Activated CD4-positive, alpha-beta T cell treated with anti-CD3 and anti-CD28 coated beads, Interleukin-2, amount 10 ng/mL, durations not matched to agents 24 days and 14 days (primary cell): ENCODE measurements at places on chromosomes 6 and 20. TPM values are rescaled to one million over a fixed set of nuclear protein-coding genes. Genes with fewer than 3 reads are reported as not detected.

The MACROD2 gene
- not detected in 2 replicates for total RNA-seq

The EPHA7 gene
- total RNA-seq = not detected in 2 replicates

The HLA-DQA1 gene
- 3.6 and 4.0 TPM in 2 replicates for total RNA-seq

The IRAK1BP1 gene
- total RNA-seq = 3.4 and 3.6 TPM in 2 replicates

The NPEPL1 gene
- total RNA-seq = 22.3 and 23.1 TPM in 2 replicates

The GDAP1L1 gene
- total RNA-seq = not detected in 2 replicates

The NECAB3 gene
- total RNA-seq = 29.0 and 30.0 TPM in 2 replicates

The PHACTR1 gene
- total RNA-seq = 0.09 and 0.26 TPM in 2 replicates

The TAAR2 gene
- total RNA-seq = not detected in 2 replicates

The BPIFB4 gene
- not detected in 2 replicates for total RNA-seq

The MAP7 gene
- 1.0 and 1.1 TPM in 2 replicates for total RNA-seq

The SUMO4 gene
- 10.1 and 10.9 TPM in 2 replicates for total RNA-seq

The C20orf141 gene
- not detected in 2 replicates for total RNA-seq

The SCUBE3 gene
- total RNA-seq = 0.02 and 0.07 TPM in 2 replicates

The SALL4 gene
- 0.28 and 0.75 TPM in 2 replicates for total RNA-seq

The HLA-DQB1 gene
- 1.5 and 1.6 TPM in 2 replicates for total RNA-seq

The RSPH9 gene
- total RNA-seq = not detected in 2 replicates

The TRAPPC3L gene
- total RNA-seq = not detected in 2 replicates
